Activated CD4-positive, alpha-beta T cell treated with anti-CD3 and anti-CD28 coated beads for 4 hours (primary cell): ENCODE measurements at places on chromosomes 12 and 14.
A peak's percentile ranks its signal among the peaks of the same experiment; 100 is the strongest.

DNA sequence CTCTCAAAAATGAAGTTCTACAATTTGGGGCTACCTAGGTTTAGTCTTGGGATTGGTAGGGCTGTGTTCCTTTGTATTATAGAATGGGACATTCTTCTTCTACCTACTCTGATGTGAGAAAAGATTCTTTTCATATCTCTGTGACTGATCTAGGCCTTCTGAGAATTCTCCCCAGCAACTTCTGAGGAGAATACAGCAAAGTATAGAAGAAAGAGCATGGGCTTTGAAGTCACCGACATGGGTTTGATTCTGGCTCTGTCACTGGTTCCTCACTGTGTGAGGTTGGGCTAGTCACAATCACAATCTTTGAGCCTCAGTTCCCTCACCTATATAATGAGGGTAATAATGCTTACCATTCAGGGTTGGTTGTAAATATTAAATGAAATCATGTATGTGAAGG, 5.0 kb downstream of the ATN1 start:
- DNase-seq, result no peak

DNA sequence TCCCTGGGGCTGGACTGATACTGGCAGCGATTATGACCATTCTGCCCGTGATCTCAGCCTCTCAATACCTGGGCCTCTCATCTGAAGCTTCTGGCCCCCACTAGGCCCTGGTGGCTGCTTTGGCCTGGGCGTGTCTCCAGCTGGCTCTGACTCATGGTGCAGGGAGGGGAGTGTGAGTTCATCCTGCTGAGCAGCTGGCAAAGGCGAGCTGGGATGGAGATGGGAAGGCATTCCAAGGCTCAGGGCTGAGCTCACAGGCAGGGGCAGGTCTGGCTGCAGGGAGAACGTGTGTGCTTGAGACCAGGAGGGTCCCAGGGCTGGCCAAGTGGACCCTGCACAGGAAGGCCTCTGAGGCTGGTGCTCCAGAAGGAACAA, 221.8 kb downstream of the TMEM121 start:
- no peak for DNase-seq

GRCh38 chr12:26798023-26798422, 35.0 kb downstream of the ITPR2 start:
- no peak for DNase-seq

DNA sequence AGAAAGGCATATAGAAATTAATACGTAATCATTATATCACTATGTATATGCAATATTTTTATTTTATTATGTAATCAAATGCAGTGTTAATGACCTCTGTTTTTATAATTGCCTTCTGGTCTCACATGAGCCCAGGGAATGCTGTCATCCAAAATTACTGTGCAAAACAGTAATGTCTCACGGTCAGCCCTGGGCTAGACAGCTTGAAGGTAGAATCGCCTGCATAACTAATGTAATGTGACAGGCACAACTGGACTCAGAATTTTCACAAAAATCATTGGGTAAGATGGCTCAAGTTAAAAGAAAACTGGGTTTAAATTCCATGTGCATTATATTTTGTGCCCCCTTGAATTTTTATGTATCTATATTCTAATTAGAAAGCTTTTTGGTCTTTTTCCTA, 293.3 kb downstream of the PPFIA2 start:
- no peak for DNase-seq

DNA sequence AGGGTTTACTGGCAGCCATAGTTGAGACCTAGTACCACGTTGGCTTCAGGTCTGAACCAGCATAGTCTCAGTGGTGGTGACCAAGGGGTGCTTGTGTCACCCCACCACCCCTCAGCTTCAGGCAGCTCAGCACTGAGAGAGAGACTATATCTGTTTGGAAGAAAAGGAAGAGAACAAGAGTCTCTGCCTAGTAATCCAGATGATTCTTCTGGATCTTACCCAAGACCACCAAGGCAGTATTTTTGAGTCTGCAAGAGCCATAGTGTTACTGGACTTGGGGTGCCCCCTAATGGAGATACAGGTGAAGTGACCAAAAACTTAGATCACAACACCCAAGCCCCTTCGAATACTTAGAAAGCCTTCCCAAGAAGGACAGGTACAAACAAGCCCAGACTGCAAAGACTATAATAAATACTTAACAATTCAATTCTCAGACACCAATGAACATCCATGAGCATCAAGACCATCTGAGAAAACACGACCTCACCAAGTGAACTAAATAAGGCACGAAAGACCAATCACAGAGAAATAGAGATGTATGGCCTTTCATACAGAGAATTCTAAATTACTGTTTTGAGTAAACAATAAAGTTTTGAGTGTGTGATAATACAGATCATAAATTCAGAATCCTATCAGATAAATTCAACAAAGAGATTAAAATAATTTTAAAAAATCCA, 107.0 kb downstream of the HELB start:
- DNase-seq, result peak; percentile 50

DNA sequence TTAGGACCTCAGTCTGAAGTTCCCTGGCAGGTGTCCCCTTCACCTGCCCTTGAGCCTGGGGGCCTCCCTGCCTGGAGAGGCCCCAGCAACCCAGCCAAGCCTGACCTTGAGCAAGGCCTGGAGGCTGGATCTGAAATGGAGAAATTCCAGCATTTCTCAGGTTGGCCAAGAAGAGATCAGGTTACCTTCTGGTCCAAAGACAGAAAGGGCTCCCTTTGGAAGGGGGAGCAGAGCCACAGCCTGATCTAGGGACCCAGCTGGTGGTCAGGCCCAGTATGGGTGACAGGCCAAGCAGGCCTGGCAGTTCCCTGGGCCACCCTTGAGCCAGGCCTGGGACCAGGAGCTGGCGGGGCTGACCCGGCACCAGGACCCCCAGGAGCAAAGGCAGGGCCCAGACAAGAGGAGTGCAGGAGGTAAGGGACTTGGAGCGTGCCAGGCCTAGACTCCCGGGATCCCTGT, 82.8 kb downstream of the TNFAIP2 start:
- DNase-seq, result no peak

DNA sequence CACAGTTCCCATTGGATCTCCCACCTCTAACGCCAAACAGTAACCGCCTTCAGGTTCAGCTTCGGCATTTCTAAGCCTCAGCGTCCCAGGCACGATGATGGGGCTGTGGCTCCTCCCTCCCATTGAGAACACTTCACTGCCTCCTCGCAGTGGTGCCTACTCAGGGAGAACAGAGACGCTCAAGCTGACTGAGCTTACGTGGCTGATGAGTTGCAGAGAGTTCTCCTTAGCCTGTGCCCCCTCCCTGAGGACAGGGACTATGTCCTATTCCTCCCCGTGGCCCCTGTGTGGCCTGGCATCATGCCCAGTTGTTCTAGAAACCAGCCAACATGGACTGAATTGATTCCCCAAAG, 87.0 kb downstream of the ITPK1 start:
- DNase-seq, result no peak

DNA sequence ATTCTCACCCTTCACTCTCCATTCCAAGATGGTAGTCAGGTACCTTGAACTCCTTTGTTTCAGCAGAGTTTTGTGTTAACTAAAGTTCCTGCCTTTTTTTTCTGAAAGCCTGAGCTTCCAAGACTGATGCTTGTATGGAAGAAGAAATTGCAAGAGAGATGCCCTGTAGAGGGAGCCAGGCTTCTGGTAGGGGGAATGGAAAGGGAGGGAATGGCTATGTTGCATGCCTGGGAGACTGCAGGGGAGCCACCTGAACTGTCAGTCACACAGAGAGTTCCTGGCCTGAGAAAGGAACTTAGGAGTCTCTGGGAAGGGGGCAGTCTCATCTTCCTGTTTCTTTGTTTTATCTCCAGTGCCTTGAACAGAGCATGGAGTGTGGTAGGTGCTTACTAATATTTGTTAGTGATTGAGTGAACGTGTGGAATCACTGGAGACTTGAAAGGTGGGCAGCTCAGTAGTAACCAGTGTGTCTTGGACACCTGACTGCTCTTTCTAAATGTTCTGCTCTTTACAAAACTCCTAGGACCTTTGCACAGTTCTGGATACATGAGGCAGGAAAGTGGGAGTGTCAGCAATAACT, 132.2 kb downstream of the ANO4 start:
- DNase-seq, result no peak

- no peak for DNase-seq
Observed at GRCh38 chr14:96146131-96146771, 58.4 kb upstream of the BDKRB2 start.

DNA sequence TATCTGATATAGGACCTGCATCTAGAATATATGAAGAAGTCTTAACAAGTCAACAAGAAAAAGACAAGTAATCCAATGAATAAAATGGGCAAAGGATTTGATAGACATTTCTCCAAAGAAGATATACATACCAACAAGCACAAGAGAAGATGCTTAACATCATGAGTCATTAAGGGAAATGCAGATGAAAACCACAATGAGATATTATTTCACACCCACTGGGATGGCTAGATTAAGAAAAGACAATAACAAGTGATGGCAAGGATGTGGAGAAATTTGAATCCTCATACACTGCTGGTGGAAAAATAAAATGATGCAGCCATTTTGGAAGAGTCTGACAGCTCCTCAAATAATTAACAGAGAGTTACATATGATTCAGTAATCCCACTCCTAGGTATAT, 502.6 kb downstream of the FUT8 start:
- DNase-seq, result no peak

DNA sequence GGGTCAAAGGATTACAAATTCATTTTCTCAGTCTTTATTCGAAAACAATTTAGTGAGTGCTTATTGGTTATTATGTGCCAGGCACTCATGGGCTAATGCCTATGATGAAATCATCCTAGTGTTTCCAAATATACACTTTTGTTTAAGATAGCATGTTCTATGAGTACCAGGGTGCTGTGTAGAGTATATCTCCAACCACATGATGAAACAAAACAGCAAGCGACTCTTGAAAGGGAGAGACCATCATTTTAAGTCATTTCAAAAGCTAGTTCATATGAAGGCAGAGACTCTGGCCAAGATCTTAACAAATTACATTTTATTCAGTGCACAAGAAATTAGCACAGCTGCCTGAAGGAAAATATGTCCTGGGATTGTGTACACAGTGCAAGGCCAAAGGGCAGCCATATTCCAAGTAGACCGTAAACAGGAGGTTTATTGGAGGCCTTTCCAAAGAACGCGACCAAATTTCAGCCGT, 204.2 kb downstream of the EFCAB11 start:
- no peak for DNase-seq

GRCh38 chr12:6171409-6172015, 28.7 kb upstream of the CD9 start:
- DNase-seq, result no peak

DNA sequence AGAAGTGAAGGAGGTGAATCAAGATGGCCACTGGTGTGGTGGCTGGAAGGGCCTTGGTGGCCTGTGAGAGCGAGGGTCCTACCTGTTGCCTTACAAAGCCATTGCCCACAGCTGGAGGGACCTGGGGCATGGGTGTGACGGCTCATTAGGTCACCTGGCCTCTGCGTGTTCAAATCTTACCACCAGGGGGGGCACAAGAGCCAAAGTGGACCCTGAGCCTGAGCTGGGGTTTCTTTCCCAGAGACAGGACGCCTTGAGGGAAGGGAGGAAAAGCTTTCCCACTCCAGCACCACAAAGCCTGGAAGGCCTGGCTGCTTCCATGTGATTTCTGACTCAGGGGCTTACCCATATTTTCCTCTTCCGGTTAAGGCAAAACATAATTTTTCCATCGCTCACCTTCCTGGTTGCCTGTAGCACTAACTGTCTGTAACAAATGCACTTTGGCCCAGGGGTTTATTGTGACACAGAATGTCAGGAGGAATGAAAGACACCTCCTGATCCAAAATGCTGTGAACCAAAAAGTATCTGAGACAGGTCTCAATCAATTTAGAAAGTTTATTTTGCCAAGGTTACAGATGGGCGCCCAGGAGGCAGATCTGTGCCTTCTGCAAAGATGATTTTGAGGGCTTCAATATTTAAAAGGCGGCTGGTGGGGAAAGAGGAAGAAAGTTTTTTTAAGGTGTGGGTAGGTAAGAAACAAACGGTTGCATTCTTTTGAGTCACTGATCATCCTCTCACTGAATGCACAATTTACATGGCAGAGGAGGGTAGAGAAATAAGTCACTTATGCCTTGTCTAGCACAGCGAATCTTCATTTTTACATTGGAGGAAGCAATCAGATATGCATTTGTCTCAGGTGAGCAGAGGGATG, 4.3 kb upstream of the CD9 start:
- peak; percentile 83 for DNase-seq

GRCh38 chr12:122123051-122123760, 44.6 kb downstream of the MLXIP start:
- peak; percentile 81 for DNase-seq

DNA sequence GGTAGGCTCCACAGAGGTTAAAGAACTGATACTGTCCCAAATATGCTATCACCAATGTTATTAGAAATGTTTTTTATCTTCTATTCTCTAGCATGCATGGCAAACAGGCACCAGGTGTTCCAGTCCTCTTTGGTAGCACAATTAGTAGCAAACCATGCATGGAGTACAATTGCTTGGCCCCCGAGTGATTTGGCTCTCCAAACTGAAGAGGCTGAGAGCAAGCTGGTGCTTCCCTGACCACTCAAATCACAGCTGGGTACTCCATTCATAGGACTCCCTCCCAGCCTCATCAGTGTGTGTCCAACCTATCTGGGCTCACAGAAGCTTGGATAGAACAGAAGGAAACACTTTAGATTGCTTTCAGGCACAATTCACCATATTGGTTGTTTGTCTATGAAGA, 93.4 kb downstream of the DIO2 start:
- no peak for DNase-seq

GRCh38 chr12:47527816-47528215, 178.0 kb downstream of the RPAP3 start:
- DNase-seq, result no peak

- DNase-seq, result no peak
Observed at GRCh38 chr12:42236017-42236416, 2.0 kb downstream of the YAF2 start.

DNA sequence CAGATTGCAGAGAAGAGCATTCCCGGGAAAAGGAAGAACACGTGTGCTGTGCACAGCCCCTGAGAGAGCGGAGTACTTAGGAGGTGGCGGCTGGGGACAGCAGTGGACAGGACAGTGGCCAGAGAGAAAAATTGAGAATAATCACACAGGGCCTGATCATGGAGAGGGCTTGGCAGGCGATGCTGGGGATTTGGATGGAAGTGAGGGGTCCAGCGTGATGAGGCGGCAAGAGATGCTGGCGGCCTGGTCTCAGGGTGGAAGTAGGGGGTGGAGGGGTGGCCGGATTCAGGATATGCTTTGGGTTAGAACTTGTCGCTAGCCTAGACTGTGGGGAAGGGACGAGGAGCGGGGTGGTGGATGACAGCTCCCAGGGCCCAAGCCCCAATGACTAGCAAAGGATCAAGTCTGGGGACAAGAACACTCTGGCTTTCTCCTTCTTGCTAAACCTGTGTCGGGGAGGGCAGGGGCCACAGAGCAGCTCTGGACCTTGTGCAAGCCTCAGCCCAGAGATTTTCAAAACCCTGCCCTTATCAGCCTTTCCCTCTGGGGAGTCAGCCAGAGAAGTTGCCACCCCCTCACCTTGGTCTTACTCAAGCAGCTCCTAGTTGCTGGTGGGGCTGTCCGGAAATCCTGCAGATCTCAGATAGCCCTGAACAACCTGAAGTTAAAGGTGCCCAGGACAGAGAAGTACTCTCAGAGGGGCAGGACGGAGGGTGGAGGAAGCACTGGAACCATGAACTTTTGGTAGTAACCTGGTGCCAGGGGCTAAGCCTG, 1.3 kb downstream of the HVCN1 start:
- no peak for DNase-seq
